Heart left ventricle (tissue), 16 donors: ENCODE measurements at places on chromosomes 5 and 9. TPM values are rescaled to one million over a fixed set of nuclear protein-coding genes. Genes with fewer than 3 reads are reported as not detected.

The NKD2 gene
- total RNA-seq: 0.71 TPM

The SMIM33 gene
- total RNA-seq: not detected

The FBP2 gene
- not detected for total RNA-seq

The SPATA31D4 gene
- total RNA-seq: not detected

The IARS1 gene
- 85.3 TPM for total RNA-seq

The SLC25A48 gene
- not detected for total RNA-seq

The LCN15 gene
- total RNA-seq: 2.8 TPM

The SCGB3A2 gene
- total RNA-seq: not detected

The GBA2 gene
- total RNA-seq: 65.4 TPM

The COL15A1 gene
- 38.8 TPM for total RNA-seq

The FBXO10 gene
- 7.5 TPM for total RNA-seq

The PCDHB9 gene
- total RNA-seq: 1.2 TPM

The FAM169A gene
- 4.1 TPM for total RNA-seq

The IL13 gene
- not detected for total RNA-seq

The SURF2 gene
- total RNA-seq: 11.7 TPM

The CEL gene
- total RNA-seq: 4.0 TPM

The PLGRKT gene
- total RNA-seq: 20.8 TPM

The NIM1K gene
- total RNA-seq: 0.38 TPM

The SVEP1 gene
- total RNA-seq: 7.9 TPM

The MIGA2 gene
- total RNA-seq: 36.3 TPM

The UAP1L1 gene
- total RNA-seq: 7.3 TPM

The PCDHA3 gene
- 0.27 TPM for total RNA-seq

The NRG2 gene
- total RNA-seq: 4.8 TPM

The ANKRD33B gene
- total RNA-seq: 33.8 TPM

The SH3TC2 gene
- total RNA-seq: 3.4 TPM

The OLFML2A gene
- 37.3 TPM for total RNA-seq

The TMEFF1 gene
- 0.34 TPM for total RNA-seq

The HRCT1 gene
- total RNA-seq: 2.3 TPM

The CTXN3 gene
- total RNA-seq: not detected

The FOXD4L5 gene
- total RNA-seq: not detected

The NR5A1 gene
- total RNA-seq: not detected

The RNF224 gene
- total RNA-seq: not detected

The SOHLH1 gene
- total RNA-seq: not detected

The FEM1C gene
- total RNA-seq: 37.5 TPM

The GIN1 gene
- total RNA-seq: 8.6 TPM

The HSPB3 gene
- 317 TPM for total RNA-seq

The CCL28 gene
- total RNA-seq: 0.12 TPM
